ENCODE measurements at places on chromosomes 2 and 18.

- DNase-seq, result no peak
Measured at GRCh38 chr2:190881084-190881597, 520 bp downstream of the GLS start.

DNA sequence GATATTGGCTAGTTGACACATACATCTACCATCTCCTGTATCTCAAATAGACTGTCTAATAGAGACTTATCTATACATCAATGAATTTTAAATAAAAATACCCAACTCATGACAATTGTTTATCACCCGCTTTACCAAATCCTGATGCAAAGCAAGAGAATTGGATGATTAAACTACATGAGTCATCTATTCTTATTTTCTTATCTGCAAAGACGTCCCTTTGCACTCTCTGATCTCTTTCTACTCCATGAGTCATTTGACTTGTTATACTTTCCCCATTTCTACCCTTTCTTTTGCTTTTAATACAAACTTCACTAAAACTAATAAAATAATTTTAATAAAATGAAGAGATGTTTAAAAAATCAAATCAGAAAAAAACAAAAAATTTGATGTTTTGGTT, 261.7 kb upstream of the MAP2 start:
- no peak for DNase-seq

GRCh38 chr2:24877067-24877466, 43.0 kb downstream of the ADCY3 start:
- no peak for DNase-seq

DNA sequence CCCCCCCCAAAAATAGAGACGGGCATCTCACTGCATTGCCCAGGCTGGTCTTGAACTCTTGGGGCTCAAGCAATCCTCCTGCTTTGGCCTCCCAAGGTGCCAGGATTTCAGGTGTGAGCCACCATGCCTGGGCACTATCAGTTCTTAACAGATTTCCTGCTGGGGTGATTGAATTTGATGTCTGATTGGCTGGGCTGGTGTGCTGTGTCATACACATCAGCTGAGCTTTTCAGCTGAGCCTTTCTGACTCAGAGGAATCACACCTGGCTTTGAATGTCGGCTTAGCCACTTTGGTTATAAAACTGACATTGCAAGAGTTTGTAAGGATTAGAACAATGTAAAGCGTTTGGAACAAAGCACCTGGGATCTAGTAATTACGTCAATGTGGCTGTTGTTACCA, 18.9 kb downstream of the NCAPH start:
- DNase-seq, result no peak

DNA sequence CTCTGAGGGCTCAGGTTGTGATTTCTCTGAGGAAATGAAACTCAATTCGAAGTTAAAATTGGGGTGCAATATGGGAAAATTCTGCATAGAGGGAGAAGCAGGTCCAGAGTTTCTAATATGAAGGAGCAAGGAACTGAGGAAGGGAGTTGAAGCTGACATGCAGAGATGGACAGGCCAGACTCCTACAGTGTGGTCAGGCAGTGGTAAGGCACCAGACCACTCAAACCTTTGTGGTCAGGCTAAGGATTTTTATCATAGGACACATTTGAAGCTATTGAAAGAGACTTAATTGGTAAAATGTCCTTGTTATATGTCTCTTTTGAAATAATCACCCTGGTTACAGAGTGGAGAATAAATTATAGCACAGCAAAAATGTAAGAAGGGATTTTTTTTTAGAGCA, 1074.8 kb upstream of the CDH2 start:
- DNase-seq, result no peak

GRCh38 chr18:29071869-29072268, 894.9 kb upstream of the CDH2 start:
- DNase-seq, result no peak

GRCh38 chr18:55893948-55894347, 306.0 kb upstream of the TCF4 start:
- DNase-seq, result no peak

GRCh38 chr2:50851886-50852285, 180.0 kb downstream of the NRXN1 start:
- DNase-seq, result no peak

GRCh38 chr2:208545403-208546042, 138.9 kb downstream of the PTH2R start:
- DNase-seq, result no peak

- DNase-seq, result no peak
Measured at GRCh38 chr2:3143602-3144001, 234.0 kb downstream of the EIPR1 start.

GRCh38 chr2:130252880-130253645, 54.8 kb upstream of the TUBA3E start:
- no peak for DNase-seq

DNA sequence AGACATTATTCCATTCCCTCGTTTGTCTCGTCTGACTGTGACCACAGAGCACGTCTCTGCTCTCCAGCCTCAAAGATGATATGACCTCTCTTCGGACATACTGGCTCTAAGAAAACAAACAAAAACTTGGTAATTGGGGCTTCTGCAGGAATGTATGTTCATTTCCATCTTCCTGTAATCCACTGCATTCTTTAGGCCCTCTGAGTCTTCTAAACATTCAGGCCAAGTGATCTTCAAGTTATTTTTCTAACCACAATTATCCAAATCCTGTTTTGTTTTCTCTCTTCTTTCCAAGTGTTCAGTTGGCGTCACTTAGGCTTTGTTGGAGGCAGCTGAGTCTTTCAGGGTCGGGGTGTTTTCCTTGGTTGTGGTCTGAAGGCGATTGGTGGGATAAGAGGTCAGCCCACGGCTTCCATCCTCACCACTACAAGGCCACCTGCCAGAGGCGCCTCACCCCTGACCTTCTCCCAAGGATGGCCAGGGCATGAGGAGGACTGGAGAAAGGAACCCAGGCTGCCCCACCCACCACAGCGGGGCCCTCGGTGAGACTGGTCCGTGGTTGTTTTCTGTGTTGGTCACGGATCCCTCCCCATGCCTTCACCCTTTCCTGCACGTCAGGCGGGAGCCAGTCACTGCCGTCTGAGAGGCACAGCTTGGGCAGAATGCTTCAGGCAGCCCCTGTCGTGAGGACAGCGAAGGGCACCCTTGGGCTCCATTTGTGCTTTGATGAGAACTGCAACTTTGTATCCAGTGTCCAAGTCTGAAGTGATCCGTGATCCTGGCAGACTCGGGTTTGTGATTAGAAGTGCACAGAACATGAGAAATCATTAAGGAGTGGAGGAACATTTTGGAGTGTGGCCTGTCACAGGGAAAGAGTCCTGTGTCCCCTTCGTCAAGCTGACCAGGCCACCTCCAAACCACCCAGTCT, 88.6 kb upstream of the FHL2 start:
- DNase-seq, result no peak

- DNase-seq, result no peak
Measured at GRCh38 chr2:60612033-60612432, 58.6 kb upstream of the BCL11A start.

DNA sequence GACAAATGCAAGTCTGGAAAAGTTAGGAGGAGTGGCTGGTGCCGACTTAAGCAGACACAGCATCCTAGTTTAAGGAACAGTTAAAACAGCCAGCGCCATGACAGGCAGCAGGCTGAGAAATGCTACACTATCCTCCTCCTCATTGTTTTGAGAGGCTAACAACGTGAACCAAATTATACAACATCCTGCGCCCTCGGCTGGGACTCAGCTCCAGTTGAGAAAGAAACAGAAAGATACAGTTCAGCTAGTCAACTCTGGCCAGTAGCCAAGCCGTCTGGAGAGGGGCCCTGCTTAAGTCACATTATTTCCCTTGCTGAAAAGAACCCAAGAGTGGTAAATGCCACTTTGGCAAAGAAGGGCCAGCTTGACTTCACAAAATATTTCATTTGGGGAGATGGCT, 90.2 kb downstream of the BCL11A start:
- DNase-seq, result no peak

DNA sequence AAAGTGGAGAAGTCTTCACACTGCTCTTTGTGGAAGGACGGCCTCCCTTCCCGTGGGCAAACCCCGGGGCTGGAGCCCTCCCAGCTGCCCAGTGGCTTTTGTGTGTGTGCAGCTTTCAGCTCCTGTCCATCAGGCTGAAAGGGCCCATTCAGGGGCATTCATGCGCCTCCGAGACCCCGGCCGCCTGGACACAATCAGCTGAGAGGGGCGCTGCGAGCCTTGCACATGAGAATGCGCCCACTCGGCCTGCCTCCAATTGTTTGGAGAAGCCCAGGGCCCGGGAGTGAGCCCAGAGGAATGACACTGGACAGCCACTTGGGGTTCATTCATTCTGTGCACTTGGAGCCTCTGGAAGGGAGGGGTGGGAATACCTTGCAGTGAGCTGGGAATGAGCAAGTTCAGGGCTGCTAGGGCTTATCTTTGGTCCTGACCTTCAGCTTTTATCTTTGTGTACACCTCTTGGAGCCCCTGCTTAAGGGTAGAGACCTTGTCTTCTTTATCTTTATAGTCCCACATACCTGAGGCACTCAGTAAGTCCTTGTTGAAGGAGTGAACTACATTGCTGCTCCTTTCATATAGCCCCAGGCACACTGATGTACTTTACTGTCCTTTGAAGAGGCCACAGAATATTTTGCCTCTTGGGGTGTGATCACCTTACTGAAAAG, 56.5 kb downstream of the TCF7L1 start:
- no peak for DNase-seq

DNA sequence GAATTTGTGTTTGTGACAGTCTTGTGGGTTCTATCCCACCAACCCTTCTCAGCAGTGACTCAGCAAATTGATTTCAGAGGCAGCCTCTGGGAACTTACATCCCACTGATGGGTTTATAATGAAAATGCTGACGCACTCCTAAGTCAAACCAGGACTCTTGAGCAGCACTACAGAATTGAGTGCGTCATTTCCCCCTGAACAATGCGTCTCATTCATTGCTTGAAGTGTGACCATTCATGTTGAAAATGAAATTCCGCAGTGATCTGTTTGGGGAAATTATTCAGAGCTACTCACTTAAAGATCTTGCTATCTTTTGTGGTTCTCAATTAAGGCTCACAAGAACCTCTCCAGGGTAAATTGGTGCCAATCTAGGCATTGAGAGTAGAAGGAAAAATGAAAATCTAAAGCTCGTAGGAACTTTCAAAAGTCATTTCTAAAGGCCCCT, 417.7 kb upstream of the SLC14A2 start:
- DNase-seq, result no peak

DNA sequence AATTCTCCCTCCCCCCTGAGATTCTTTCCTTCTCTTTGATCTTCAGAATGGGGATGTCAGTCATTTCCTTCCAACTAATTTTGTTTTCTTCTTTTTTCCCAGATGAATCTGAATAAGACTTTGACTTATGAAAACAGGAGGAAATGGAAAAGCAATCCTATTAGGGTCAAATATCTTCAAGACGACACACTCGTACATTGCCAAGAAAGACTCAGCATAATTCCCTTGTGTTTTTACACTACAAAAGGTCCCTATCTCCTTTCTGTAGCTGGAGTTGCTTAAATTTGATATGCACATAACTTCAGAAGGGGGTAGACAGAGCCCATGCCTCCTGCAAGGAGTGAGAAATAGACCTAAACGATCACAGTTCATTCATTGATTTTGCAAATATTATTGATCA, 230.3 kb upstream of the RBBP8 start:
- DNase-seq, result no peak

DNA sequence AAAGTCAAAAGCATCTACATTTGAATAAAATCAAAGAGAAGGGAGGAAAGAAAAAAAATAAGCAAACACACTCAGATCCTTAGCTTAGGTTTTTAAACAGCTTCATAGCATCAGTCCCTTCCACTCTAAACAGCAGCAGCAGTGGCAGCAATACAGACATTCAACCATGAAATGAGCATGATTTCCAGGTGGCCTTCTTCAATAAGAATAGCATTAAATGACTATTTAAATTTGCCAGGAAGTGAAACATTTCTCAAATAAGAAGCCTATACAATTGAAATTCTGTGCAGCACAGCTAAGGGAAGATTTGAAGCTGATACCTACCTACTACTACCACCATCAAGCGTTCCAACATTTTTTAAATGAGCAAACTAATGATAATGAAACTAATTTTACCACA, 138.1 kb upstream of the REG3G start:
- DNase-seq, result no peak

- no peak for DNase-seq
Measured at GRCh38 chr18:23825978-23826405, 136.7 kb downstream of the LAMA3 start.

GRCh38 chr18:30595942-30596341, 446.6 kb downstream of the DSC3 start:
- DNase-seq, result no peak

DNA sequence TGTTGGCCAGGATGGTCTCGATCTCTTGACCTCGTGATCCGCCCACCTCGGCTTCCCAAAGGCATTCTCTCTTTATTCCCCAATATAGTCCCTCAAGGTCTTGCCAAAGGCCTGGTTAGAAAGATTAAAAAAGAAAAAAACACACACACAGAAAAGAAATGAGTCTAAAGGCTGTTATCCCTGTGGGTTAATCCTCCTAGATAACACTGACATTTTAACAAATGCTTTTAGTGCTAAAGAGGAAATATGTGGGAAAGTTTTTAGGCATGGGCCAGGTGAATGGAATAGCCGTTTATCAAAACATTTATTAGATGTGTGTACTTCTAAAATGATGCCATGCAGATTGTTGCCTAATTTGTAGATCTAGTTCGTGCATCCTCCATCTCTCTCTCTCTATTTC, 261.6 kb upstream of the FN1 start:
- no peak for DNase-seq

GRCh38 chr18:3211236-3211992, 8.4 kb downstream of the MYOM1 start:
- no peak for DNase-seq

GRCh38 chr2:210617732-210618330, 61.4 kb downstream of the CPS1 start:
- DNase-seq, result no peak

- no peak for DNase-seq
Measured at GRCh38 chr18:31248783-31249521, 69.0 kb upstream of the DSG1 start.

- no peak for DNase-seq
Measured at GRCh38 chr2:147471126-147471525, 373.7 kb upstream of the ACVR2A start.

DNA sequence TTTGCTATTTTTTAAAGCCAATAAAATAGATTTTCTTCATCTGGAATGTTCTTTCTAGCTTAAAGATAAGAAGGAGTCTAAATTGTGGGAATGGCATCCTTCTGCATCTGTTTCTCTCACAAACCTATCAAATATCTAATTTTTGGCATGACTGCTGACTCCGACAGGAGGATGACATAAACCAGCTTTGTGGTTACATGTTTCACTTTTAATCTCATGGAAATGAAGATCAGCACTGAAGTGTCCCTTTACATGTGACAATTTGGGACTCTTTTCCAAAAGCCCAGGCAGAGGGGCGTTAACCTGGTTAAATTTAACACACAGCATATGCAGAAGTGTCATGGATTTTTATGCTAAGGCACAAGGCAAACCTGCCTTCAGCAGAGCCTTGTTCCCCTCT, 694.7 kb downstream of the ARHGAP15 start:
- no peak for DNase-seq

GRCh38 chr18:26008096-26008495, 82.3 kb downstream of the SS18 start:
- no peak for DNase-seq
